Cortex of kidney (tissue), 1 donor: ENCODE measurements at places on chromosomes 16 and 17.

DNA sequence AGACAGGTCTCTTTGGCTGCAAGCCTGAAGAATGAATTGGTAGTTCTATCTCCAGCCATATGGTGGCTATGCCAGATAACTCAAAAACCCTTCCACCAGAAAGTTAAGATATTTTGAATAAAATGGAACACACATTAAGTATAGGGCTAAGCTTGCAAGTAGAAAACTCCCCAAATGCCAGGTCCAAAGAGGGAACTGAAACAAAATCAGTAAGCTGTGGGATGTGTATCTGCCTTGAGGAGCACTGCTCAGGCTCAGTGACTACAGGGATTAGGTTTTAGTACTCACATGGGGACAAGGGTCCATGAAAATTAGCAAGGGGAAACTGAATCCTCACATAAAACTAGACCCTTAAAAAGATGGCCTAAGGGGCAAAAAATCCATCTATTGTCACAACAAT lies 115.7 kb upstream of the PMFBP1 start:
- no peak for DNase-seq

GRCh38 chr16:16189842-16190241 lies 33.5 kb downstream of the ABCC6 start:
- DNase-seq = no peak

- DNase-seq = no peak
Observed at GRCh38 chr16:20939611-20940010, 39.0 kb downstream of the LYRM1 start.

DNA sequence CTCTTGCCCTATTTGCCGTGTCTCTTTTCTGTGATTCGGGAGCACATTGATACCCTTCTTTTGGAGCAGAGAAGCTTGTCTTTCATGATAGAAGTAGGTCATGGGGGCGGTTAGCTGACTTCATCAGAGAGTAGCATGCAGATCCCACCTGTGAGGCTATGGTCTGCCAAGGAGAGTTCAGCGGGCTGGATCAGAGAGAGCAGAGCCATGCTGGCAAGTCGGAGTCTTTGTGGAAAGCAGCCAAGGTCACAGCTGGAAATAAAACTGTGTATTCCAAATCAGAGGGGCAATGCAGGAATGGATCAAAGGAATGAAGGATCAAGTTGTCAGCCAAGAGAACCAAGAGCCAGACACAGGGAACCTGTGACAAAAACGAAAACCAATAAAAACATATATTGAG lies 595.9 kb downstream of the WWOX start:
- no peak for DNase-seq

- no peak for DNase-seq
Observed at GRCh38 chr17:82870541-82870940, 30.7 kb upstream of the ZNF750 start.

- DNase-seq = no peak
Observed at GRCh38 chr17:4833941-4834680, 971 bp downstream of the MINK1 start.

- no peak for DNase-seq
Observed at GRCh38 chr16:11354407-11354732, 9.1 kb downstream of the RMI2 start.

DNA sequence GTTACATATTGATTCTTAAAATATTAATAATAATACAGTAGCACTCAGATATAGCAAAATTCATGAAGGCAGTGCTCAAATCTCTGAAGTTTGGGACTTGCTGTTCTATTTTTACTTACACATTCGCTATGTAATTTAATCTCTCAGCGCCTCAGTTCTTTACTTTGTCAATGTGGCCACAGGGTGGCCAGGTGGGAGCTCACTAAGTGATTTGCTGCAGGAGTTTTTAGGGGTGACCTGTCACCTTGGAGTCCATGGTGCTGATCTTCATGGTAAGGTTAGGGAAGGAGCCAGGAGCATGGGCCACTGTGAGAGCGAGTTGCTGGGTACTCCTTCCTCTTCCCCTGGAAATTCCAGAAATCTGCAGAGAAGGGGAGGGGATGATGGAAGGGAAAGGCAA lies 28.1 kb downstream of the VWA3A start:
- no peak for DNase-seq

DNA sequence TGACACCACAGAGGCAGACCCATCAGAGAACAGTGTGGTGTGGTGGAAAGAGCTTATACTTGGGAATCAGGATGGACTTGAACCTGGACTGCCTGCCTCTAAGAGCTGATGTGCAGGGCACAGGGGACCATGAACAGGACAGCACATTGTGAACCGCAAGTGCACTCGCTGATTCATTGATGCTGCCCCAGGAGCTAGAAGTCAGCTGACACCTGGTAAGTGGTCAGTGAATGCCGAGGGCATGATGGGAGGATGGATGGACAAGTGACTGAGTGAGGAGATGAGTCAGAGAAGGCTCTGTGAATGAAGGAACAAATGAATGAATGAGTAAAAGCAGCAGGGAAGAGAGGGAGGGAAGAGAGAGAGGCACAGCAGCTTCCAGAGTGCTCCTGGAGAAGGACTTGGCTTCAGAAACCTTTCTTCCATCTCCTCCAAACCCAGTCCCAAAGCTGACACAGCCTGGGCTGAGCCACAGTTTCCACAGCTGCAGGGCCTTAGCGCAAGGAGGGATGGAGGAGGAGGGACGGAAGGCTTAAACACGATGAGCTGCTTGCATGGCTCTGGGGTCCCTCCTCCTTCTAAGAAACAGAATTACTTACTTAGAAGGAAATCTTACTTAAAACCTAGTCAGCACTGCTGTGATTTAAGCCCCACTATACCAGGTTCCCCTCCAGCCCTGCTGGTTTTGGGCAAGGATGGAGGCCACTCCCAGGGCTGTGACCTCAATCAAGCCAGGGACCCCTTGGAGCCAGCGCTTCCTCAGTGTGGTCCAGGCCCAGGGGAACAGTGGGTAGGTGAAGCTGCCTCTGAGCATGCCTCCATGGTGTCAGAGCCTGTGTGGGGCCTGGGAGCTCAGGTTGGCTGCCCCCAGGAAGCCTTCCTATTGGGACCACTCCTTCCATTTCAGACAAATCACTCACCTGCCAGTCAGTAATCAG lies 184.6 kb downstream of the TMEM132E start:
- DNase-seq = no peak

DNA sequence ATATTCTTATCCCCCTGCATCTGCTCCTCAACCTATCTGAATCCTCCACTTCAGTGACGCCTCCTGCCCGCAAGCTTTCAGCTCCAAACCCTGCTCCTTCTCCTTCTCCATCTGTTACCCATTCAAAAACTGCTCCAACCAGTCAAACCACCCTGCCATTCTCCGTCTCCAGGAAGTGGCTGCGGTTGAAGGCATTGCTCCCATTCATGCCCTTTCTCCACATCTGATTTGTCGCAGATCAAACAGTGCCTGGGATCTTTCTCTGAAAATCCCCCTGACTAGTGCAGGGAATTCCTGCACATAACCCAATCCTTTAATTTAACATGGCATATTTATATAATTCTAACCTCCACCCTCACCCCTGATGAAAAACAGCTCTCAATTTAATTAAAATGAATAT lies 56.3 kb downstream of the SLFN5 start:
- no peak for DNase-seq

DNA sequence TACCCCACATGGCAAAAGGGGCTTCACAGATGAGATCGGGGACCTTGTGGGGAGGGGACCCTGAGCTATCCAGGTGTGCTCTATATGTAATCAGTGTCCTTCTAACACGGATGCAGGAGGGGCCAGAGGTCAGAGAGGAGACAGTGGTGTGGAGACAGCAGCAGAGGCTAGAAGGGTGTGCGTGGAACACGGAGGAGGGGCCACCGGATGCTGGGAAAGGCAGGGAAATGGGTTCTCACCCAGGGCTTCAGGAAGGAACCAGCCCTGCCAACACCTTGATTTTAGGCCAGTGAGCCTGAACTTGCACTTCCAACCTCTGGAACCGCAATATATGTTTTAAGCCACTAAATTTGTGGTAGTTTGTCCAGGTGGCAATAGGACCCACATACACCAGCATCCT lies 4.6 kb upstream of the SLC38A8 start:
- DNase-seq = no peak

DNA sequence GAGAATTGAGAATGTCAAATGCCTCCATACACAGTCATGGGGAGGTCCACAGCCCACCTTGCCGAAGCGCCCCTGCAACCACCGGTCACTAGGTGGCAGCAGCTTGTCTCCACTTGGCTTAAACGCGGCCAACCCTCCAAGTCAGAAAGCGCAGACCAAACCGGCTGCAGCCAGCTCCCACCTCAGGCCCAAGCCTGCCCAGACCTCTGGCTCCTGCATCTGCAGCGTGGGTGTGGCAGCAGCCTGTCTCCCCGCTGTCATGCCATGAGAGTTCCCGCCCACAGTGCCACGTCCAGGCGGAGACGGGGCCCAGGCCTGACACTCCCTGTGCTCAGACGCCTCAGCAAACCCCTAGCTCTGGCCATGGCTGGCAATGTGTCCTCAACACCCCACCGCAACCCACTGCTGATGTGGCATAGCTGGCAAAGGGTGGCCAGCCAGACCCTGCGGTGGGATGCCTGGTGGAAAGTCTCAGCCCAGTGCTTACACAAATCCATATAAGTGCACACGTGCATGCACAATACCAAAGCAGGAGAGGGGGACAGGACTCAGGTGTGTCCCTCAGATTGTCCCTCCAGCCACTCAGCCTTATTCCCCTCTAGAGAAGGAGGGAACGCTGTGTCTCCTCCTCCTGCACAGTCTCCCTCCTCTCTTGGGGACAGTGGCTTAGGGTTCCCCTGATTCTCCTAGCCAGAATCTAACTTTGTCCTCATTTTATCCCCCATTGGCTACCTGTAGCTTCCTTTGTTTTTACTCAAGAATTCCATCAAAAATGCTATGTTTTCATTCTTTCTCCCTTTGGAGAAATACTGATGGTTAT lies 10.9 kb downstream of the COPZ2 start:
- DNase-seq = no peak

DNA sequence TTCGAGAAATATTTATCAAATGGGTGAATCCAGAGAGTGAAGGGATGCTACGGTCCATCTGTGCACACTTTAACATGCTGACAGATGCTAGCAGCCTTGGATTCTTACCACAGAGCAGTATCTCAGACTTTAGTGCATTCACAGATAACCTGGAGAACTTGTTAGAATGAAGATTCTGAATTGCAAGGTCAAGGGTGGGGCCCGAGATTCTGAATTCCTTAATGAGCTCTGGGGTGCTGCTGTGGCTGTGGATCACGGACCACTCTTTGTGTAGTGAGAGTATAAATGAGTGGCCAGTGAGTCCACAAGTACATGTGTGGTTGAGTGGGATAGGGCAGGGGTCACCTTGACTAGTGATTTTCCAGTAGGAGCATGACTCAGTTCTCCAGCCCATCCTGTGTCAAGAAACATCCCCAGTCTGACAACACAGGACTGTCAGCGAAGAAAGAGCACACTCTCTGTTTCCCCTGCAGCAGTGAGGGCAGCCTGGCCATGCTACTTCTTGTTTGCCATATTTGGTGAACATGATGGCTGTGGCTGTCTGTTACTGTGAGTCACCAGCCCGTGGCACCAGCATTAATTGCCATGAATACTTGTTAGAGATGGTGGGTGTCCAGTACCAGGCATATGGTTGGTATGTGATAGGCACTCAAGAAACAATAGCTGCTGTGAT lies 13.0 kb upstream of the SALL1 start:
- no peak for DNase-seq

DNA sequence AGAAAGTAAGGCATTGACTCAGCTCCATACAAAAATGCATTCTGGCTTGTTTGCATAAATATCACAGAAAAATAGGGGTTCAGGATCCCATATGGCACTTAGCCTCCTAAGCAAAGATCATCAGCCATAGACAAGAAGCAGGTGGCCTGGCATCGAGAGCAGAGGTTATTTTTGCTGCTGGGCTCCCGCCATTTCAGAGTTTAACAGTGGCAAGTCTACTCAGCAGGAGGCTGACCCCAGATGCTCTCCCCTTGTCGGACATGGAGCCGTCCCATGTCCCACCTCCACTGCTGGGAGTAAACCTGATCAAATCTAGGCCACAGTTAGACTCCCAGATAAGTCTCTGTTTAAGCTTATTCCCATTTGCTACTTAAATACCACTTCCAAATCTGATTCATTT lies 269.1 kb downstream of the FTO start:
- DNase-seq = no peak

- no peak for DNase-seq
Observed at GRCh38 chr16:15810949-15811348, 45.9 kb downstream of the MYH11 start.

DNA sequence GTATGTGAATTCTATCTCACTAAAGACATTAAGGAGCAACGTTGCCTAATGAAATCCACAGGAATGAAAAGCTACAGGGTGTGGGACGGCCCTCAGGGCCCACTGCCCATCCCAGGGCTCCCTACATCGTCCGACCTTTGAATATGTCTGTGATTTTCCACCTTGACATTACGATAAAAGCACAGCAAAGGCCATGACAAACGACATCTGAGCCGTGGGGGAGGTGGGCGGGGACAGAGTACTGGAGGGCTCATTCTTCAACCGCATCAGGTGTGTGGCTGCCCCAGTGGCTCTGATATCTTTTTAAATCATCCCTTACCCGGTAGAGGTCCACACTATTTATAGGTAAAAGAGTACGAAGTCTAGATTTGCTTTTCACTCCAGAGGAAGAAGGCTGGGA lies 35.1 kb downstream of the LMF1 start:
- DNase-seq = no peak

DNA sequence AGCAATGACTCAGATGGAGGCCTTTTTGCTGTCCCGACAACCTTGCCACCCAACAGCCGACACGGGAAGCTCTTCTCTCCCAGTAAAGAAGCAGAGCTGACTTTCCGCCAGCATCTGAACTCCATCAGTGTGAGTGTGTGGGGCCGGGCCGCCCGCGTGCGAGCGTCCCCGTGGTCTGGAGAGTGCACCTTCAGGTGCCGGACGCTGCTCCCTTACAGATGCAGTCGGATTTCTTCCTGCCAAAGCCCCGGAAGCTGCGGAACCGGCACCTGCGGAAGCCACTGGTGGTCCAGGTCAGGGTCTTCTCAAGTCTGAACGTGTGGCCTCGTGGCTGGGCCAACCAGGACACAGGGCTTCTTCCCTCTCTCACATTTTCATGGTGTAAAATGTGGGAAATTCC lies 15.5 kb upstream of the JPT2 start:
- no peak for DNase-seq

- no peak for DNase-seq
Observed at GRCh38 chr16:11630046-11630767, 38.0 kb upstream of the SNN start.

DNA sequence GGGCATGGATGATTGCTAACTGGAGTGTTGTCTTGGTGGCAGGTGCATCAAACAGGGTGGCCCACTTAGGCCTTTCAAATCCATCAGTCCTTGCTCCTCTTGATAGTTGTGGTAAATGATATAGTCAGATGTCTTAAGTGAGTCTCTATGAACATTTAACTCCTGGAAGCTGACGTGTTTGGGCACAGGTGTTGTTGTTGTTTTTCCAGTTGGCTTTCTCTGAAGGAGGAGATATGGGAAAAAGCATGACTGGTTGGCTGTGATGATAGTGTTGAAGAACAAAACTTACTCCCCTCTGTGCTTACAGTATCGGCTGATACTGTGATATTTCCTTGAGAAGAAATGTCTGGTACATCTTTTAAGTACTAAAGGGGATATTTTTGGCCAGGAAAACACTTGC lies 18.0 kb downstream of the TNRC6A start:
- no peak for DNase-seq

- DNase-seq = no peak
Observed at GRCh38 chr17:69620363-69620762, 205.9 kb downstream of the MAP2K6 start.

GRCh38 chr17:48149787-48150463 lies 42.4 kb downstream of the SNX11 start:
- DNase-seq = no peak

- DNase-seq = no peak
Observed at GRCh38 chr16:9176547-9177418, 85.3 kb downstream of the HAPSTR1 start.
